ENCODE measurements at places on chromosomes 4 and X. TPM values are rescaled to one million over a fixed set of nuclear protein-coding genes. Genes with fewer than 3 reads are reported as not detected.

Gene SMIM10L2A
- 5.0 TPM for total RNA-seq

Gene CCSER1
- 0.19 TPM for total RNA-seq

Gene ADH1A
- total RNA-seq = not detected

Gene PIR
- total RNA-seq = 0.36 TPM

Gene WDR17
- total RNA-seq = 0.63 TPM

Gene HOPX
- total RNA-seq = 5.9 TPM

Gene DCAF8L2
- total RNA-seq = not detected

Gene TMEM31
- total RNA-seq = not detected

Gene SLC35A2
- total RNA-seq = 12.7 TPM

Gene DRP2
- not detected for total RNA-seq

DNA sequence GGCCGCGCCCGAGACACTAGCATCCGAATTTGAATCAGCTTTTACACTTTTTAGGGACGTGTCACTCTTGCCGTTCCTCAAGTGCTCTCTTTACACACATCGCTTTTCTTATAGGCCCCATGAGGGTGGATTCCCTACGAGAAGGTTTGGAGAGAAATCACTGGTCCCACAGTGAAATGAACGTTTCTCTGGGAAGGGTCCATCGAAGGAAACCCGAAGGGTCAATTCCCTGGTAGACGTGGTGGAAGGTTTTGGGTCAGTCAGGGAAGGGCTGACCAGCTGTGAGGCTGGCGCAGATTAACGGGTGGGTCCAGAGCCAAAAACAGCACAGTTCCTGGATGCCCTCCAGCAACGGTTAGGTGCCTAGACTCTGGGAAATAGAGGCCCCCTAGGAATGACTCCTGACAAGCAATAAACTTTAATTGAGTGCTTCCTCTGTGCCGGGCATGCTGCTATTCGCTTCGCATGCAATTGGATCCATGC lies 35.9 kb downstream of the ETDC start:
- no peak for DNase-seq

DNA sequence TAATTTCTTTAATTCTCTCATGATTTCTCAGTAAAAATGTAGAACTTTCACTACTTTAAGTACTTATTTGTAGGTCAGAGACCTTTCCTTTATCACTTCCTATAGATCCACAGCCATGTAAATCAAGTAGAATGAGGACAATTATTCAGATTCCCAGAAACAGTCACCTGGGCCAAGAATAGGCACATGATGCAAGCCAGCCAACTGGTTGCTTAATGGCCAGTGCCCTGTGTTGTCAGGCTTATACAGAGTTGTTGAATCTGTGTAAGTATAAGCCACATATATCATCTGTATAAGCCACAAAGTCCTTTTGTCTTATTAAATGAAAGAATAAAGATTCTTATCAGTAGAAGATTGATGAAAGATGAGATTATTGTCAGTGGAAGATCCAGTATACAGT lies 5.2 kb downstream of the BANK1 start:
- no peak for DNase-seq

DNA sequence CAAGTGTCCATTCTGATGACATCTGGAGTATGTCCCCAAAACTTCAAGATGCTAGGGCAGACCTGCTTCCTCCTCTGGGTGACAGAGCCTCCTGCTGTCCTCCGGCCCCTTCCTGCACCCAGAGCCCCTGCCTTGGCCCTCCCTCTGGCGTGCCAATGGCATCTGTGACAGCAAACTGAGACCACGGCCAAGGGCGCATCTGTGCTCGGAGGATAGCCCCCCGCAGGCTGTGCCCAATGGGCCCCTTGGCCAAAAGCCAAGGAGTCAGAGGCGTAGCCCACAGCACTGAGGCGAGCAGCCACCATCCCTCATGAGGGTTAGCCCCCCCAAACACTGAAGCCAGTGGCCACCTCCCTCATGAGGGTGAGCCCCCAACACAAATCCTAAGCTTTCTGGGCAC lies 7.9 kb downstream of the LRPAP1 start:
- no peak for DNase-seq

GRCh38 chr4:171812665-171813525 lies at the start of gene GALNTL6:
Gene GALNTL6, plus strand, starts transcription at chr4:171813404.
- no peak for DNase-seq

GRCh38 chr4:82584931-82585330 lies 23.1 kb upstream of the TMEM150C start:
- no peak for DNase-seq

DNA sequence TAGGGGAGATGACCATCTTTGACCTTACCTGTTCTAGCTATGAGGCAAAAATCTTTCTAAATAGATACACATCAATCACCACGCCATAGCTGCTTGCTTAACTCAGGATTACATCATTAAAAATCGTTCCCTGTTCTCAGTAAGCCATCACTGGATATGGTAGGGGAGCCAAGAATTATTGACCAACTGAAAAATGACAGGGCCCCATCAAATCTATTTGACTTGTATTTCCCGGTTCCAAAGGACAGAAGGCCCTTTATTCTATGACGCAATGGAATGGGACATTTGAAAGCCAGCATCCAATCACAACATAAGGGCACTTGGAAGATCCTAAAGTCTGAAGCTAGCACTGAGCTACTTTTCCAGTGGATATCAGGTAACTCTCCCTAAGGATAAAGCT lies 75.6 kb upstream of the NOCT start:
- no peak for DNase-seq

- DNase-seq = no peak
Observed at GRCh38 chr4:74934016-74934831, 1.3 kb downstream of the PARM1 start.

DNA sequence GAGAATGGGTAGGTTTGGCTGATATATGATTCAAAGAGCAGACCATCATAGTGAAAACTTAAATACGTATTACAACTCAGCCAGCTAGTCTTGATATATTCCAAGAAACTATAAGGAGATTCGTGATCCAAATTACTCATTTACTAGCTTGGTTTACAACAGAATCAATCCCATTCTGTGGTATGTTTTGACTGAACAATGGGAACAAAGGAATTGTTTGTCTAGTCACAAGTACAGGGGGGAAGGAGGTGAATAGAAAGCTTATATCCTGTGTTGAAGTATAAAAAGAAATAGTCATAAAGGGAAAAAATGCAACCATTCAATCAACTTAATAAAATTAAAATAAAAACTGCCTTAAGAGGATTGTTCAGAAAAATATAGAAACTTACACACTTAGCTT lies 17.0 kb downstream of the C4orf54 start:
- no peak for DNase-seq

DNA sequence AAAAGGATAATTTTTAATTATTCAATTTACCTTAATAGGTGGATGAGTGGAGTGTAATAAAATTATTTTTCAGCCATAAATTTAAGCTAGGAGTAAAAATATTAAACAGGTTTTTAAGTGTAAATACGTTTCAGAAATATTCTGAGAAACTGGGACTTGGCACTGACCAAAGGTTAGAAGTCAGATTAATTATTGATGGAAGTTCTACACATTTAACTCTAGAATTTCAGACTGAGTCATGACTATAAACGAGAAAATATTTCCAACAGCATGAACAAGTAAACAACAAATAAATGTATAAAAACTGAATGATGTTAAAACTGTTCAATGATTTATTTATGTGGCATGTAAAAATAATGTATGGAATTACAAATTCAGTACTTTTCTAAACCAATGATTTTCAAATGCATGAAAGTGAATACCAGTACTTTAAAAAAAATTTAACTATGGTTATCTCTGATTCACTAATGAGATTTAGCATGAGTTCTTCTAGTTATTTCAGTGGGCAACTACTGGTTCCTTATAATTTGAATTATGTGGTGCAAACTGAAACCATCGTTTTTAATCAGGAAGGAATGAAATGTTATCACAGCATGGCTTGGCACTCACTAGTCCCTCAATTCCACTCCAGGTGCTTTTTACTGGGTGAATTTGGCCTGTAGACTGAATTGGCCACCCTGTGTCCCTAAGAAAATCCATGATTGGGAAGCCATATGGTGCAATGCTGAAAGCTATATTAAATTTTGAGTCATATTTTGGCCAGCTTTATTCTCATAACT lies 244.2 kb downstream of the FSTL5 start:
- DNase-seq = no peak

DNA sequence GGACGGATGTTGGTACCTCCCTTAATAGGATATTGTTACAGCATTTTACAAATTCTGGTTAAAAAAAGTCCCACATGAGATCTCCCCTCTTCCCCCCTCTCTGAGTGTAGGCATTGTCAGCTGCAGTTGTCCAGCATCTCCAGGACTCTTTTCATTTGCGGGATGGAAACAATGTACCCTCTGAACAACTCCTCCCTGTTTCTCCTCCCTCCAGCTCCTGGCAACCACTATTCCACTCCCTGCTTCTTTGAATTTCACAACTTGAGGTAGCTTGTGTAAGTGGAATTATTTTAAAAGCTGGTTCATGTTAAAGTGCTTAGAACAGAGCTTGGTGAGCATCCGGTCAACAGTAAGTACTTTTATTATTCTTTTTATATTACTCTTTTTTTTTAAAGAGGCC lies 69.8 kb downstream of the TBL1X start:
- DNase-seq = no peak

DNA sequence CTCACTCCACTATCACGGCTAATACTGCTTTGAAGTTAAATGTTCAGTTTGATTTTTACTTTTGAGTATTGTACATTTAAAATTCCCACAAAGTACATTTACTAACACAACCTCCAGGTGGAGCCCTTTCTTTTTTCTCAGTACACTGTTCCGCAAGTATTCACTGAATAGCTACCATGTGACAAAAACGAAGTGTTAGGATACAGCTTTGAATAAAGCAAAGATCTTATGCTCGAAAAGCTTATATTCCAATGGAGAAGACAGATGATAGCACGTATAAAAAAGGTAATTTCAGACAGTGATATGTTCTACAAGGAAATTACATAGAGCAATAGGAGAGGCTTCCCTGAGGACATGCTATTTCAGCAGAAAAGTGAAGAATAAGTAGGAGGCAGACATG lies 60.7 kb upstream of the ABCG2 start:
- no peak for DNase-seq

DNA sequence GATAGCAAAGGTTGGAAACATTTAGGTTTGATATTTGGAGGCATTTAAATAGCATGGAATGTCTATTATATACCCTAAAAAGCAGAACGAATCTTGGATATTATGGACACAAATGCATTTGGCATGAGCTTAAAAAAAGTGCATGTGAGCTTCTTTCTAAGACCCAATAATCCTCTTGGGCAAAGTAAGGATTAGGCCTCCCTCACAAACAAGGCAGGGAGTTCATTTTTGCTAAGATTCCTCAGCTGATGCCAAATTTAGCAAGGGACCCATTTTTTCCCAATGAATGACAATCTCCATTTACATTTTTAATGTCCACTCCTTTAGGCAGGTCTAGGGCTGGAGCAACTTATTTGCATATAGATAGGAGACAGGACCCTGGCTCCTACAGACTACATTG lies 199.8 kb downstream of the SOWAHB start:
- no peak for DNase-seq

DNA sequence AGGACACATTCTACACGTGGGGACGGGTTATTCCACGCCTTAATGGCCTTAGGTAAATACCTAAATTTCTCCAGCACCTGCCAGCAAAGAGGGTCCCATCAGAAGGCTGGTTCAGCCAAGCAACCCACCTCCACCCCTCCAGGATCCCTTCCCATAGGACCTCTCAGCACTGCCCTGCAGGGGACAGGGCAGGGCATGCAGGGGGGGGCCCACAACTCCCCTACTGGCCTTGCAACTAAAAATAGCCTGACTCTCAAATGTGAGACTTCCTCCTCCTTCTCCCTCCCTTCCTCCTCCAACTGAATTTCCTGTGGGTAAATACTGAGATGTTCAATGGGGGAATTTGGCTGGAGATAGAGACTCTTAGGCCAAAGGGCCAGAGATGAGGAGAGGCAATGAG lies 6.3 kb downstream of the LAS1L start:
- DNase-seq = no peak

DNA sequence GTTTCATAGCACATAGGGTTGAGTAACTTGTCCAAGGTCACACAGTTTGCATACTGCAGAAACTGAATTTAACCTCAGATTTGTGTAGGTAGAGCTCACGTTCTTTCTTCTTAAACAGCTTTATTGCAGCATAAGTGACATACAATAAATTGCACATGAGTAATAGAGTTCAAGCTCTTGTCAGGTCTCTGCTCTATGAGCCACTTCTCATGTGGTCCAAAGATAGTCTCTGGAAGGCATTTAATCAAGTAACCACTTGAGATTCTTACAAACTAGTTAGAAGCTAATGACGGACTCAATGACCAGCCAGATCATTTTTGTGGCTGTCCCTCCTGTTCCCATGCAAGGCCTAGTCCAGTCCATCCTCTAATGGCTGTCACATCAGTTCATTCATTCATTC lies 68.9 kb downstream of the MAOB start:
- no peak for DNase-seq

- no peak for DNase-seq
Observed at GRCh38 chrX:1425381-1425780, 27.3 kb downstream of the ASMTL start.

GRCh38 chrX:95860127-95860526 lies 824.5 kb upstream of the DIAPH2 start:
- no peak for DNase-seq

- DNase-seq = no peak
Observed at GRCh38 chr4:94939791-94940519, 182.2 kb downstream of the BMPR1B start.

DNA sequence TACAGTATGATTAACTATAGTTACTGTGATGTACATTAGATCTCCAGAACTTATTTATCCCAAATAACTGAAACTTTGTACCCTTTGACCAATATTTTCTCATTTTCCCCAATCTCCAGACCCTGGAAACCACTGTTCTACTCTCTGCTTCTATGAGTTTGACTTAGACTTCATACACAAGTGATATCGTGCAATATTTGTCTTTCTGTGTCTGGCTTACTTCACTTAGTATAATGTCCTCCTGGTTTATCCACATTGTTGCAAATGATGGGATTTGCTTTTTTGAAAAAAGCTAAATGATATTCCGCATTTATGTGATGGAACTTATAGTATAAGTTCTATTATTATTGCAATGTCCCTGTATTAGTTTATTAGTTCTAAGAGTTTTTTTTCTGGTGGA lies 81.8 kb upstream of the SOD3 start:
- no peak for DNase-seq

DNA sequence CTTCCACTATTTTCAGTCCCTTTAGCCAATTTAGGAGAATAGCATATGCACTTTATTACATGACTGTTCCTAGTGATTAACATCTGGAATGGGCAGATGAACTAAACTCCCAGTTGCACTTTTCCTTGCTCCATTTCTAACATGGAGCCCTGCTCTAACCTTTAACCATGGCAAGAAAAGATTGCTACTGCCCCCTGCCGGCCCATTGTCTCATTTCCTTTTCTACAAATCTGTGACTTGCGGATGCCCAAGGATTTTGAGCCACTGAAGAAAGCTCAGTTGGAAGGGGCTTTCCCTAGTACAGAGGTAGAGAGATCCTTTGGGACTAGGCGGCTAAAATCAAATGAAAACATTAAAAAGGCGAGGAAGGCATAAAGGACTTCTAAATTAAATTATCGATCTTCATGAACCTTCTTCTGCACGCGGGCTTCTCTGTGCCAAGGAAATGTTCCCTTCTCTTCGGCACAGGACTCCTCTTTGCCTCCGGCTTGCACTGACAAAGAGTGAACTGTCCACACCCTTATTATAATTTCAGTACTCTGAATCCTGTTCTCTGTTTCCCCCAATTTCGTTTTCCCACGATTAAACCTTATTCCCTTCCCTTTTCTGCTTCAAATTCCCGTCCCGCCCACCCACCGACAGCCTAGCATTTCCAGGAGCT lies 577 bp upstream of the GLRA2 start:
- no peak for DNase-seq
